ENCODE measurements at places on chromosomes 4 and X.

DNA sequence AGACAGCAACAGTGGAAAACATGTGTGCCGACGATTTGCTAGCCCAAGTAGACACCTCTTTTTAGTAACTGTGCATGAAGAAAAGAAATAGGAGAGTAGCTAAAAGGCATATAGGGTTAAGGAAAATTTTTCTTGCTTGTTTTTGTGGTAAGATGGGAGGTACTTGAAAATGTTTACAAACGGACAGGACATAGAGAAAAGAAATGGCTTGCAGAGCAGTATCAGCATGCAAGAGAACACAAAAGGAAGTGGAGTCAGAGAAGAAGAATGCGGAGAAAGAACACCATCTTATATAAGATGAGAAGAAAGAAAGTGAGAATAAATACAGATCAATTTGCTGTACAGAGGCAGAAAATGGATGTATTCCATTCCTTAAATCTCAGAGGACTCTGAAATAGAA is 263.7 kb upstream of the ETNPPL start:
- no peak for DNase-seq

- DNase-seq = no peak
Observed at GRCh38 chrX:23202326-23202725, 132.3 kb upstream of the PTCHD1 start.

DNA sequence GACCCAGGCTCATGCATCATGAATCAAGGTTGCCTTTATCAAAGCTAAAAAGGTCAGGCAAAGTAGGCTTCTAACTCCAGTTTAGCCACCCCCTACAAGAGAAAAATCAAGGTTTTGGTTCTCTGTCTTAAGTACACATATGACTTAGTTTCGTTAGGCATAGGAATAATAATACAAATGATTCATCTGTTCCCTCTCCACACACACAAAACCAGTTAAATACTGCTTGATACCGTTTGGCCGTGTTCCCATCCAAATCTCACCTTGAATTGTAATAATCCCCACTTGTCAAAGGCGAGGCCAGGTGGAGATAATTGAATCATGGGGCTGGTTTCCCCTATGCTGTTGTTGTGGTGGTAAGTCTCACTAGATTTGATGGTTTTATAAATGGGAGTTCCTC is 226.2 kb downstream of the HS6ST2 start:
- DNase-seq = peak; percentile 80

DNA sequence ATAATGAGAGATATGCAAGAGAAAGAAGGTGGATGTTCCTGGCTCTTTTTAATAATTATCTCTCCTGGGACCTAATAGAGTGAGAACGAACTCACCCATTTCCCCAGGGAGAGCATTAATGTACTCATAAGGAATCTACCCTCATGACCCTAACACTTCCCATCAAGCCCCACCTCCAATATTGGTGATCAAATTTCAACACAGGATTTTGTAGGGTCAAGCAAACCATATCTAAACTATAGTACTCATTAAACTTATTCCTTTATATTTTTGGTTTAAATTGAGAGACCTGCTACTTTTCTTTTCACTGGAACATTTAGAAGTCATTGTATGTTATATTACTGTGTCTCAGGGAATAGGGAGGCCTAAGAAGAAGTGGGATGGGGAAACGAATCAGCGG is 2.6 kb downstream of the UGT2A3 start:
- DNase-seq = no peak

DNA sequence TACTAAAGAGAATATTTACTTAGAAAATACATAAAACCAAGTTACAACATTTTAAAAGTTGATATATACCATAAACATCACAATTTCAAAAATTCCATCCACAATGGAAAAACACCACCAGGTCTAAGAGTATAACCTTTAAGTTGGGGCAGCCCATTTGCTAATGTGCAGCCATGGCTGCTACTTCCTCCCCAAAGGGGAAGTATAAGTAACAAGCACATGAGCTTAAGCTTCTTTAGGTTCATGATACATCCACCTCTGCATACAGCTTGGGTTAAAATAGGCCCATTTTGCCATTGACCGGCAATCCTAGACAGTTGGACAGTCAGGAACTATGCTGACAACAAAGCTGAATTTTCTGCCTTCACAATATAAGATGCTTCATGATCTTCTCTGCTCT is 16.6 kb upstream of the GASK1B start:
- no peak for DNase-seq

GRCh38 chr4:10160281-10160856 is 43.8 kb upstream of the WDR1 start:
- peak; percentile 4 for DNase-seq

DNA sequence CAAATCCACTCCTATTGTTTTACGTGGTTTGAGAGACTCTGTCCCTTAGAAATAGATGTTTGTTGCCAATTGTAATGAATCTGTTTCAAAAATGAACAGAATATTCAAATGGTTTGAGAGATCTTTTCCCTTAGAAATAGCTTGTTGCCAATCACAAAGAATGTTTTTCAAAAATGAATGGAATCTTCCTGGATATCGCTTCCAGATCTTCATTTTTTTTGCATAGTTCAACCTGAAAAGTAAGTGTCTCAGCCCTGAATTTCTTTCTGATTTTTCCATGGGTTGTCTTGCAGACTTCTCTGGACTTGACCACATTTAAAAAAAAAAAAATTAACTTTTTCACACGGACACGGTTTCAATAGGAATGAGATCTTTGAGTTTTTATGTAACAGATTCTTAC is 22.7 kb downstream of the SHOX start:
- no peak for DNase-seq

GRCh38 chr4:153153339-153153871 is 50.8 kb upstream of the TRIM2 start:
- DNase-seq = peak; percentile 54

DNA sequence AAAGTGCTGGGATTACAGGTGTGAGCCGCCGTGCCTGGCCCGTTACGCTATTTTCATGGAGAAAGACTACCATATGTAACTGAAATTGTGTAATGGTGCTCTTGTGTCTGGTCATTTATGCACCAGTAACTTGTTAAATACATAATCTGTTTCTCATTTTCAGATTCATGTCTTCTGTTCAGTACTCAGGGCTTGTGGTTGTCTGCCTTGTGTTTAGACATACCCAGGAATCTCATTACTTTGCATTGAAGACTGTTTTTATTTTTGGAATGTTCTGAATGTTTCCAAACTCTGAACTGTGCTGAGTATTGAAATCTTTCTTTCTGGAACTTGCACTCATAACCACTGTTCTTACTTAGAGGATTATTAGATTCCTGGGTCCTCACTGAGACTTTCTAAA is 52.8 kb downstream of the PDLIM5 start:
- DNase-seq = no peak

DNA sequence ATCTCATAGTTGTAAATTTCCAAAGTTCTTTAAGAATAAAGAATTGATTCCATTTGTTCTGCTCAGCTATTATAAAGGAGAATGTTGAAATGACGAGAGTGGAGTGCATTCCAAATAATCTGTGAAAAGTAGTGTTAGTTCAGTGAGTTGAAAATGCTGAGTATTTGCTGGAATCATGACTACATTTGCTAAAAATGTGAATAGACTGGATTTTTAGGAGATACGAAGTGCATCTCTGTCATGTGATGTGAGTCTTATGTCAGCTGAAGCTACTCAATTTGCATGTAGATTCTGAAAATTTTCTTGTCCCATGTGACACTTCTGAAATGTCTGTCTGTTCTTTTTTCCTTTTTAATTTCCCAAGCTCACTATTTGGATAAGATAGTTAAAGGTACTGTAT is 206.0 kb downstream of the DCTD start:
- no peak for DNase-seq

DNA sequence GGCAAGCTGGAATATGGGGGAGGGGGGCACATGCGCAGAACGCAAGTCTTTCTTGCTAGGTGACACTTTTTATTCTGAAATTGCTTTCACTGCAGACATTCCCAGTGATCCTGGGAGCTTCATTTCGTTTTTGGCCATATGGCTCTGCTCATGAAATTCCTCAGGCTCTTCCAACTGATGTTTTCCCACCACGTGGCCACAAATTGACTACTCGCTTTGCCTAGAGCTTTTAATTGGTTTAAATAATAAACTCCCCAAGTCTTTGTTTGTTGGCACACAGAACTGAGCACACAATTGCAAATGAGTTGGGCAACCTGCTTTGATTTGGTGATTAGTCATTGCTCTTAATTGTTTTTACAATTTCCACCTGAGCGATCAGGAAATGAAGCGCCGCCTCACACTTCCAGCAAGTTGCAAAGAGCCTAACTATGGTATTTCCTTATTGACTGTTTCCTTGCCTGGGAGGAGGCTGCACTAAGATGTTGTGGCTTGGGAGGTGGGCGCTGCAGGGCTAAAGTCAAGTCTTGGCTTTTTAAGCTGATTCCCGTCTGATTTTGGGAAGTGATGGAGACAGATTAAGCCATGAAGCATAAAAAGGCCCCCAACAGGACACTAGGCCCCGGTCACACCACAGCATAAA is 282.5 kb downstream of the ZIC3 start:
- no peak for DNase-seq

DNA sequence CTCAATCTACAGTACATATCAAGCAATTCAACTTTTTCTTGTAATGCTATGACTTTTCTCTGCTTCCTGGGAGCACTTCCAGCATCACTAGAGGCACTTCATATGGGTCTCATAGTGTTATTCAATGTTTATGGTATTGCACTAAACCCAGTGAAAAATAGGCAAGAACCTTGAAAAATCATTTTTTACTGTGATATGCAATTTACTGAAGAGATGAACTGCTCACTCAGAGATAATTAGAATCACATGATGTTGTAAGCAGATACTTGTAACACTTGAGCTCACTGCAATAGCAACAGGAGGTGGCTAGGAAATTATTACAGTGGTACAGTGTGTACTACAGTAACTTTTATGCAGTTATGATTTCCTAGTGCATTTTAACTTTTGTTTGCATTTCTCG is 93.3 kb downstream of the RASGEF1B start:
- DNase-seq = peak; percentile 6

- no peak for DNase-seq
Observed at GRCh38 chr4:99868126-99868596, 26.1 kb downstream of the LAMTOR3 start.

DNA sequence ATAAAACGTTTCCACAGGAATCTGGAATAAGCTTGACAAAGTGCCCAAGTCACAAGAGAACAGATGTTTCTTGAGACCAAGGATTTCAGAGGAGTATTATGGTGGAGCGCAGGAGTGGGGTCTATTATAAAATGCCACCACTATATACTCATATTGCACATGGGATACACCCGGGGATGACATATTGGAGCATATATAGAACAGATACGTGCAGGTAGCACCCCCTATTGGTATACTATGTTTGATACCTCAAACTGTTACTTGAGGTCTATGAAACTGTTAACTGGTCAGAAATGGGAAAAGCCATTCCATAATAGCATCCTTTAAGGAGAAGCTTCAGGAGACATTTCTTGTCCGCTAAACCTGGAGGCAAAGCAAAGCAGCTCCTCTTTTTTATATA is 86.0 kb downstream of the PCYT1B start:
- DNase-seq = no peak

DNA sequence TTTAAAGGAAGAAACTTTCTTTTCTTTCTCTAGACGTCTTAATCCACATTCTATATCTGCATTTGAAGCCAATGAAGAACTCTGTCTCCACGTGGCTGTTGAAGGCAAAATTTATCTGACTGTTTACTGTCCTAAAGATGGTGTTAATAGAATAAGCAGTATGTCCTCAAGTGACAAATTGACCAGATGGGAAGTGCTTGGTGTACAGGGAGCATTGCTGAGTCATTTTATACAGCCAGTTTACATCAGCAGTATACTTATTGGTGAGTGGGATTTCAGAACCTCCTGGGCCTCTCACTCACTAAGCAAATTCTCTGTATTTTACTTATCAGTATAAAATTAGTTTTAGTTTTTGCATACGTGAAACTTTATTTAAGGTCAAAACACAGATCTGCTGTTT is 33.7 kb downstream of the ADAD1 start:
- DNase-seq = no peak

GRCh38 chr4:113674251-113674650 is 87.3 kb downstream of the CAMK2D start:
- DNase-seq = peak; percentile 14

GRCh38 chrX:77450996-77451395 is 3.8 kb downstream of the FGF16 start:
- DNase-seq = no peak

DNA sequence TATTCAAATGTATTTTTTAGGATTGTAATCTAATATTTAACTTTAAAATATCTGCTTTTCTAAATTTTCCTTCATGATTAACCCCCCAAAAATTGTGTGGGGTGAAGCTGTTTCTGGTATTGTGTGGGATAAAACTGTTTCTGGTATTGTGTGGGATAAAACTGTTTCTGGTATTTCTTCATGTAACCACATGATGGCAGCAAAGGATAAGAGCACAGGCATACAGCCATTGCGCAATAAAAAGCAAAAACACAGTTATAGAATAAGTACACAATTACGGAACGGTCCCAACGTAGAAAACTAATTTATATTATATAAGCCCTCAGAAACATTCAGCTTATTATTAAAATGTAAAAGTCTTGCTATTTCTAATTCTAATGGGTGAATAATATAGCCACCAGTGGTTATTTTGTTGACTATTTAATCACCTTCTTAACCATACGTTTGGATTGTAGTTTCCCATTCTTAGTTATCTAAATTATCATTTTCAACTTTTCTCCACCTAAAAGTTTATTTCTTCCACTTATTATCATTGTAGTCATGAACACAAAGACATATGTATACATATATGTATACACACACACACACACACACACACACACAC is 333.9 kb upstream of the FSTL5 start:
- peak; percentile 29 for DNase-seq

DNA sequence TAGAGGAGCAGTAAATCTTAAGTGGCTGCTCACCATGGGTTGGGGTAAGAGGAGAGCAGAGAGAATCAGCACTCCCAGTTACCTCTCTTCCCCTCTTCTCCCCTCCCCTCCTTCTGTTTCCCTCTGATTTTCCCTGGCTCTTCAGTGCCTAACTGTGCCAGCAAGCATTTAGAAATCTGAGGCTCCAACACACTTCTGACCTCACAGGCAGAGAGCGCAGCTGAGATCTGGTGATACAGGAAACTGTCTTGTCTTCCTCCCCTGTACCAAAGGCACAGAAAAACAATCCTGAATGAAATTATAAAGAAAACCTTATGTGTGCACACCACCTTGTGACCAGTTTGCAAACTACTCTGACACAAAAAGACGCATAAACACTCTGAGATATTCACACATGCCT is 82.4 kb upstream of the SMIM10 start:
- DNase-seq = no peak

GRCh38 chr4:40722576-40723161 is 27.1 kb upstream of the NSUN7 start:
- no peak for DNase-seq

Measured in NCI-H1105 treated with DMSO at 0.1 percent for 48 hours (cell line).